ENCODE measurements at places on chromosomes 5 and 9.
A peak's percentile ranks its signal among the peaks of the same experiment; 100 is the strongest.

- DNase-seq, result no peak
Measured at GRCh38 chr9:93093877-93094657, 1.9 kb upstream of the CARD19 start.

DNA sequence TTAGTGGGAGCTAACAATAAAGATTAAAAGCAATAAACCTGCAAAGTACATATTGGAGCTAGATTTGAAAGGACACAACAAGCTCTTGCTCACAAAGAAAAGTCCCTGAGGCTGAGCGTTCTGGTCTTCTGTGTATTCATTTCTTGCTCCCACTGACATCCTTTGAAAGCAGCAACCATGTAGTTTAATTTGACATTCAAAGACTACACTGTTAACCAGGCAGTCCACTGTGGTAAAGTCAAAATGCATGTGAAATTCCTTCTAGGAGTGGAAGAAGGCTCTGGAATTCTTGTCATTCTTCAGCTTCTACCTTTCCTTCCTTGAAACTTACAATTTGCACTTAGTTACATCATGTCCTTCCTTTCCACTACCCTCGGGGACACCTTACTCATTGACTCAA, 480.7 kb downstream of the CSNK1G3 start:
- DNase-seq, result no peak

DNA sequence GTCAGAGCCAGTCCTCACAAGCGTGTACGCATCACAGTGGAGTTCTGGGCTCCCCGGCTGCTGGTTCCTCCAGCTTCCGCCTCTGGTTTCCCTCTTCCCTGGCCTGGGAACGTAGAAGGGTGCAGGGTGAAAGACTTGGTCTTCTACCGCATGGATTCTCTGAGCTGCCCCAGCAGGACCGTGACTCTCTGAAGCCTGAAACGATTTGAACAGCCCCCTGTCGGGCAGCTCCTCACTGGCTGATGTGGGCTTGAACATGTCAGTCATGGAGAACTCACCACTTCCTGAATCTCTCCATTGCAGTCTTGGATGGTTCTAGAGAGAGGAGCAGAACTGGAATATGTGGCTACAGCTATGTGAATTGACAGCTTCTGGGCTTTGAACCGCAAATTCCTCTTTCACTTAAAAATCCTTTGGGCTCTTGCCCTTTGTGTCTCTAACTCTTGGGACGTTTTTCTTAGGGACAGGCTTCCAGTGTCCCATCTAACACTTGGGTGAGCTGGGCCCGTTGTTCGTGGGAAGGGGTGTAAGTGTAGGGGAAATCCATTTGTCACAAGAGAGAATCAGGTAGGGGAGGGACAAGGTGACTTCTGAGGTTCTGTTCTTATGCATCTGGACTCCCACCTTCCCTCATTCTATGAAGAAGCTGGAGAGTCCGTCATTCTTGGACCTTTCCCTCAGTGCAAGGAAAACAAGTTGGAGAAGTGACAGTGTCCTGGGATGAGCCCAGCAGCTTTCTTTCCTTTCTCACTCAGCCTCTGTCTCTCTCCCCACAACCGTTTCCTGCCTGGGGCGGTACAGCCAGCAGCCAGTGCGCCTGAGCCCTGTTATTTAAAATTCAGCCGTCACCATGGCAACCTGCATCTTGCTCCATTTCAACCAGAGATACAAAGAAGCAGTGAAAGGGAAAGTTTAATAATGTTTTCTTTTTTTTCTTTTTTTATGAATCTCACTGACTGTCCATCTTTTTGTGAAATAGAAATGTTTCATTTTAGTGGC, 84.7 kb downstream of the PTTG1 start:
- peak; percentile 23 for DNase-seq

- DNase-seq, result no peak
Measured at GRCh38 chr9:108095496-108095895, 605.9 kb upstream of the KLF4 start.

DNA sequence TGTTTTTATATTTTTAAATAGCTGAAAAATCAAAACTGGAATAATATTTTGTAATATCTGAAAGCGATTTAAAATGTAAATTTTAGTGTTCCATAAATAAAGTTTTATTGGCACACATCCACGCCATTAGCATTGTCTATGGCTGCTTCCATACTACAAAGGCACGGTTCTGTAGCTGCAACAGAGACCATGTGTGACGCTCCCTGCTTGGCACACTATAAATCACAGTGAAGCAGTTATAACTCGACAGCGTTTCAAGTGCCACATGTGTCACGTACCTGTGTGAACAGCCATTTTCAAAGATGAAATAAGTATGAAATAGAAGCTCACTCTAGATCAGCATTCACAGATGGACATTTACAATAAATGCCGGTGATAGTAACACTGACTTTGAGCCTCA, 810.1 kb upstream of the WWC1 start:
- DNase-seq, result no peak

DNA sequence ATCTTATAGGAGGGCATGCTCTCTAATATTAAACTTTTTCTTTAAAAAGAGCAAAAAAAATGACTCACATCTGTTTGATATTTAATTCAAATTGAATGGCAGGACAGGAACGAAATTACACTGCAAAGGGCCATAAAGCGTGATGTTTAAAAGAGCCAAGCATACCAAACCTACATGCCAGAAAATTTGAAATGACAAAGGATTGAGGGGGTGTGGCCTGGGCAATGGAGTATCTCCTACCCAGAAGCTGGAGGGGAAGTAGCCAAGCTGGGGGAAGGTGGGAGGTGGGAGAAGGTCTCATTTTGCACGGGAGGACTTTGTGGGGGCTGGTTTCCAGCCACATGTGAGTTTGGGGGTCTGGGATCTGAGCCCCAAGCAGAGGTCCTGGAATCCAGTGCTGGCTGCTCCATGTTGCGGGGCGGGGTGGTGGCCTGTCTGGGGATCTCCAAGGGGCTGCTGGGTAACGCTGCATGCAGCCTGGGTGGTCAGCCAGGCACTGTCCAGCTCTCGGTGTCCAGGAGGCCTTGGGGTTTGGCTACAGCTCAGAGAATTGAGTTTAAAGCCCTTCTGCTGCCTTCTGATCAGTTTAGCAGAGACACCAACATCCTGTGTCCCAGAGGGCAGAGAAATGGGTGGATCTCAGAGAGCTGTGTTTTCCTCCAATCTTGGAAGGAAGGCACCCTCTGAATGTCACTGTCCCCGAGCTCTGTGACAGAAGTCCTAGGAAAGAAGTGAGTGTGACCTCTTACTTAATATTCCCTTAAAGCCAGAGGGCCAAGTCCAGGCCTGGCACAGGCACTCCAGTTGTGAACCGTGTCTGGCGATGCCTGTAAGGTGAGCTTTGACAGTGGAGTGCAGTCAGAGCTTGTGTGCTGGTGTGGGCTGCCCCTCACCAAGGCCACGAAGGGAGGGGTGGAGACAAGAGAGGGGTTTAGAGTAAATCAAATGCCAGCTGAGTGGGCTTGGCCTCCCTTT, 7.6 kb downstream of the DCANP1 start:
- no peak for DNase-seq

DNA sequence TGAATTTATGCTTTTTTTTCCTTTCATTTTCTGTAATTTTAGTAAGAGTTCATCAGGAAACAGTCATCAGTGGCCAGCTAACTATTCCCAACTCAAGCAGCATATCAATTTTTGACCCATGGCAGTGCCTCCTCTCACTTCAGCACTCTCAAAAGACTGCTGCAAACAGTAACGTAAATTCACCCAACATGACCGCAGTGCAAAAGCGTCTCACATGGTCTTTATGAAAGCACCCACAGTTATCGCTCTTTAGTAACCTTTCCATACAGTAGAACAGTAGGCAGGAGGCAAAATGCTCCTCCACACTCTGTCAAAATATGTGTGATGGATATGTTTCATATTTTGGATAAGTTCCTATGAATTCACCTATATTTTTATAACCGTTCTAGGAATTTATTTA, 48.6 kb downstream of the PARP8 start:
- DNase-seq, result no peak

GRCh38 chr5:127369796-127370195, 79.2 kb downstream of the MEGF10 start:
- DNase-seq, result no peak

DNA sequence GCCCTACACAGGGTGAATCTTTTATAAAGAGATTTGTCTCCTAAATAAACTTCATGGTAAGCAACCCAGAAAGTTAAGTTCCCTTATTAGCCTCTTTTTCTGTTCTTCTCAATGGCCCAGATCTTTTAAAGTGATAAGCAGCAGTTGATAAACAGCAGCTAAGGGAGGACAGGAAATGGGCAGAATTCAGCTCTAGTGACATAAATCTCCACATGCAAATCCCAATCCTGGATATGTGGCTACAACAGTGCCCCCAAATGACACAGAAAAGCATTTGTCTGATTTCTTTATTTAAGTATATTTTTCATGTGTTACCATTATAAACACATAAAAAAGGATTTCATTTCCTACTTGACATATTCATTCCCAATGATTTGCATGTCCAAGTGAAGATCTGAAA, 199.0 kb downstream of the DTWD2 start:
- DNase-seq, result no peak

Measured in RPMI8226 (cell line).